ENCODE measurements at places on chromosomes 3 and 15.

DNA sequence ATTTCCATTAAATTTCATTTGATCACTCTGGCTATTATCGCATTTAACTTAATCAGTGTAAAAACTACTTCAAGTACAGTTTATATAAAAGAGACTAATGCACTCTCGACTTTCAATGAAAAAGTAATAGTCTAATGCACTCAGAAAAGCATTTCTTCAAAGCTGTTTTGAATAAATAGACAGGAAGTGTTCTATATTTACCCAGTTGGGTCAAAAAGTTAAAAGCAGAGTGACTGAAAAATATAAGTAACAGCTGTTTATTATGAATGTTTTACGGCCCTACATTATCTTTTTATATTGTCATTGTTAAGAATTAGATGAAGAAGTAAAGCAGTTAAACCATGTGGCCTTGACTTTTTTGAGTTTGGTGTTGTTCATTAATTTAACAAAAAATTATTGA lies 391.8 kb downstream of the ZPLD1 start:
- DNase-seq: no peak
- H3K4me3 ChIP-seq: no peak overlapping the region
- H3K36me3 ChIP-seq: no peaks in the 10 kb centered on the region
- no peaks in the 10 kb centered on the region for H3K4me1 ChIP-seq
- no peak overlapping the region for H3K27ac ChIP-seq

GRCh38 chr15:38945551-38946298 lies 381.1 kb upstream of the RASGRP1 start:
- H3K4me3 ChIP-seq: no peak overlapping the region
- H3K36me3 ChIP-seq: no peaks in the 10 kb centered on the region
- H3K4me1 ChIP-seq: peaks cover 13% of the 10 kb centered on the region
- DNase-seq: no peak

- H3K27ac ChIP-seq: no peak overlapping the region
- no peak for DNase-seq
- peaks cover 49% of the 10 kb centered on the region for H3K27me3 ChIP-seq
Measured at GRCh38 chr15:88744548-88745020, 58.7 kb upstream of the ACAN start.

GRCh38 chr3:7854266-7854665 lies 647.4 kb upstream of the LMCD1 start:
- no peak overlapping the region for H3K27ac ChIP-seq
- H3K27me3 ChIP-seq: peaks cover 2% of the 10 kb centered on the region
- H3K4me1 ChIP-seq: no peaks in the 10 kb centered on the region
- no peak for DNase-seq

GRCh38 chr3:146972726-146973125 lies 367.6 kb upstream of the PLSCR5 start:
- H3K36me3 ChIP-seq: no peaks in the 10 kb centered on the region
- no peak for DNase-seq
- no peaks in the 10 kb centered on the region for H3K27me3 ChIP-seq
- H3K4me1 ChIP-seq: no peaks in the 10 kb centered on the region

- H3K27me3 ChIP-seq: no peaks in the 10 kb centered on the region
- H3K36me3 ChIP-seq: peaks cover 16% of the 10 kb centered on the region
- no peak for DNase-seq
- no peaks in the 10 kb centered on the region for H3K4me1 ChIP-seq
- no peak overlapping the region for H3K27ac ChIP-seq
- H3K4me3 ChIP-seq: no peak overlapping the region
Measured at GRCh38 chr3:113374078-113374477, 67.2 kb downstream of the CFAP44 start.

- H3K27me3 ChIP-seq: no peaks in the 10 kb centered on the region
- no peak for DNase-seq
- H3K4me1 ChIP-seq: peaks cover 23% of the 10 kb centered on the region
- H3K36me3 ChIP-seq: peaks cover 38% of the 10 kb centered on the region
- no peak overlapping the region for H3K27ac ChIP-seq
Measured at GRCh38 chr15:48149858-48150257, 28.2 kb downstream of the MYEF2 start.

DNA sequence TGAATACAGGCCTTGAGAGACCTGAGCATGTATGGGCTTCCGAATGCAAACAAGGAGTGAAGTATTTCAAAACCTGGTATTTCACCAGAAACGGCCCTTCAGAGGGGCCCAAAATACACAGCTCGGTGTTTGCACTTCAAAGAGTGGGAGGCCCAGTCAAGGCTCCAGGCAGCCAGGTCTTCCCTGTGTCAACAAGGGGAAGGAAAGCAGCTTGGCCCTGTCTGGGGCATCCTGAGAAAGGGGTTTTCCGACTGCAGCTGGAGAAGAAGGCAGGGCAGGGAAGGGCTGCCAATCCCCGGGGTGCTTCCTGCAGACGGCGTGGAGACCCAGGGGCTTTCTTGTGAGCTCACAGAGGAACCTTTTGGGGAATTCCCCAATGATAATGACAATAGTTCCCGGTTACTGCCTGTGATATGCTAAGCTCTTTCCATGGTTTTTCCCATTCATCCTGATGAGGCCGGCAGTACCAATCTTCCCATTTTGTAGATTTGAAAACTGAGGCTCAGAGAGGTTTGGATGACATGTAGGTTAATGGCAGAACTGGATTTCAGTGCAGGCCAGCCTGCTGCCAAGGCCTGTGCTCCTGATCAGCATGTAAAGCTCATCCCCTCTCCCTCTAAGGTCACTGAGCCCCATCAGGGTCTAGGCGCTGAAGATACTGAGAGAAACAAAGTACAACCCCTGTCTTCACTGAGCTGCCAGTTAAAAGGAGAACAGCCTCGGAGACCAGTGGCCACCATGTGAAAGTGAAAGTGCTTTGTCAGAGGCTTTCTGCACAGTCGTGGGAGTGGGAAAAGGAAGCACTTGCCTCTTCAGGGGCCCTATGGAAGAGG lies 43.0 kb upstream of the TLE3 start:
- peaks cover 62% of the 10 kb centered on the region for H3K4me1 ChIP-seq
- H3K36me3 ChIP-seq: no peaks in the 10 kb centered on the region
- DNase-seq: no peak
- H3K4me3 ChIP-seq: no peak overlapping the region

DNA sequence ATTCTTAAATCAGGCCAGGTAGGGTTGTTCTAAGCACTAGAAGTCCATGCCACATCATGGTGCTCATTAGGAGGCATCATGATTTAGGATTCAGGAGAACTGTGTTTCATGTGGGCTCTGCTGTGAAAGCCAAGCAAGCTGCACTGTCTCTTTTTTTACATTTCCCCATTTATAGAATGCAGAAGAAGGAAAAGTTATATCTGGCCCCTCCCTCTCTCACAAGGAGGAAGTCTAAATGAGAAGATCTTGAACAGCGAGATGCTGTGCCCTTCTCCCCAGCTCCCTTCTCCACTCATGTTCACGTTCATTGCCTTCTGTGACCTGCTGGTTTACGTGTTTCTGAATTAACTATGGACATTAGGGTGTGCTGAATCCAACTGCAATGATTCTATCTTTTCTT lies 178.5 kb upstream of the RASGRP1 start:
- DNase-seq: no peak
- no peaks in the 10 kb centered on the region for H3K4me1 ChIP-seq
- H3K4me3 ChIP-seq: no peak overlapping the region
- no peak overlapping the region for H3K27ac ChIP-seq
- no peaks in the 10 kb centered on the region for H3K36me3 ChIP-seq

- H3K27me3 ChIP-seq: no peaks in the 10 kb centered on the region
- no peak for DNase-seq
- H3K4me3 ChIP-seq: no peak overlapping the region
- H3K4me1 ChIP-seq: peaks cover 15% of the 10 kb centered on the region
- H3K36me3 ChIP-seq: no peaks in the 10 kb centered on the region
- H3K27ac ChIP-seq: no peak overlapping the region
Measured at GRCh38 chr3:77086408-77086807, 46.5 kb downstream of the ROBO2 start.

- H3K4me3 ChIP-seq: no peak overlapping the region
- H3K36me3 ChIP-seq: no peaks in the 10 kb centered on the region
- DNase-seq: no peak
- H3K27ac ChIP-seq: no peak overlapping the region
Measured at GRCh38 chr3:87796137-87796842, 262.5 kb downstream of the CGGBP1 start.

DNA sequence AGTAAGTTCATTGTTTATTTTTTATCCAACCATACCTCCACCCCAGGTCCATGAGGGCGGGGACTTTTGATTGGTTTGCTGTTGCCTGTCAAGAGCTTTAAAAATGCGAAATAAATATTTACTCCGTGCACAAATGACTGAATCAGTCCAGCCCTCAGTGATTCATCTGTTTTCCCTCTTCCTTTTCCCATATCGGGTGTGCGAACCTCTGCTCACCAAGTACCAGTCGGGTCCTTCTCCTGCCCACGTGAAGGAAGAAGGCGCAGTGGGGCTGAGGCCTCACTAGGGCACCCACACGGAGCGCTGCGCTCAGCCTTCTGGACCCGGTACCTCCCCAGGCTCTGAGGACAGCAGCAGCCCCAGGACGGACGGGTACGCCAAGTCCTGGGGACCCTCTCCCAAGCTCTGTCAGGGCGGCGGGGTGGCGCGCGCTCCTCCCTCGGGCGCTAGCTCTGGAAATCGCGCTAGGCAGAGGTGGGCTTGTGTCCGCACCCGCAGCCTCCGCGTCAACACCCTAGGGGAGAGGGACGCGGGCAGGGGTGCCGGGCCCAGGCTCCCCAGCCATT lies 70.5 kb upstream of the EPHB3 start:
- H3K27me3 ChIP-seq: peaks cover 62% of the 10 kb centered on the region
- no peak overlapping the region for H3K4me3 ChIP-seq
- H3K4me1 ChIP-seq: peaks cover 25% of the 10 kb centered on the region

DNA sequence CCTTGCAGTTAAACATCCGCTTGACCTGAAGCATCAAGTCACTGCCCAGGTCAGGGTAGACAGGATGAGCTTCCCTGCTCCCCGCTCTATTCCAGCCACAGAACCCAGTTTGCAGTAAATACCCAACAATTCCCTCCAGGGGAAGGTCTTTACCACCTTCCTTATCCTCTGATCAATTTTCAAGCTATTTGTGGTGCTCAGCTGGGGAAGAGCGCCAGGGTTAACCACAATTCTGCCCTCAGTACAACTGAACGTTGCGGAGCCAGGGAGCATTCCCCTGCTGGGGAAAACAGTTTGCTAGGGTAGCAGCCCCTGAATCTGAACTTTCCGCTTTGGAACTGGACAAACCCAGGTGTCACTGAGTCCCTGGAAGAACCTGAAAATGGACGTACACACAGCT lies 28.5 kb downstream of the RBPMS2 start:
- peaks cover 4% of the 10 kb centered on the region for H3K36me3 ChIP-seq
- no peaks in the 10 kb centered on the region for H3K27me3 ChIP-seq
- peaks cover 6% of the 10 kb centered on the region for H3K4me1 ChIP-seq
- H3K27ac ChIP-seq: no peak overlapping the region
- no peak overlapping the region for H3K4me3 ChIP-seq
- no peak for DNase-seq

DNA sequence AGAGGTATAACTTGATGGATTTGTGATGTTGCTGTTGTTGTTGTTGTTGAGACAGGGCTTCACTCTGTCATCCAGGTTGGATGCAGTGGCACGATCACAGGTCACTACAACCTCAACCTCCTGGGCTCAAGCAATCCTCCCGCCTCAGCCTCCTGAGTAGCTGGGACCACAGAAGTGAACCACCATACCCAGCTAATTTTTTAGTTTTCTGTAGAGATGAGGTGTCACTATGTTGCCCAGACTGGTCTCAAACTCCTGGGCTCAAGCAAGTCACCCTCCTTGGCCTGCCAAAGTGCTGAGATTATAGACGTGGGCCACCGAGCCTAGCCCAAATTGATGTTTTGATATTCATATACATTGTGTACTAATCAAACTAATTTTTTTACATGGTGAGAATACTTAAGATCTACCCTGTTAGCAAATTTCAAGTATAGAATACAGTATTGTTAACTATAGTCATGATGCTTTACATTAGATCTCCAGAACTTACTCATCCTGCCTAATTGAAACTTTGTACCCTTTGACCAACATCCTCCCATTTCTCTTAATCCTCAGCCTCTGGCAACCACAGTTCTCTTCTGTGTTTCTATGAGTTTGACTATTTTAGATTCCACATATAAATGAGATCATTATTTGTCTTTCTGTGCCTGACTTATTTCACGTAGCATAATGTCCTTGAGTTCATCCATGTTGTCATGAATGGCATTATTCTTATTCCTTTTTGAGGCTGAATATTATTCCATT lies 23.2 kb downstream of the LMCD1 start:
- H3K4me1 ChIP-seq: peaks cover 18% of the 10 kb centered on the region
- H3K27me3 ChIP-seq: no peaks in the 10 kb centered on the region
- peaks cover 9% of the 10 kb centered on the region for H3K36me3 ChIP-seq
- DNase-seq: no peak

- no peak overlapping the region for H3K27ac ChIP-seq
- H3K36me3 ChIP-seq: no peaks in the 10 kb centered on the region
- no peaks in the 10 kb centered on the region for H3K4me1 ChIP-seq
- no peak overlapping the region for H3K4me3 ChIP-seq
- H3K27me3 ChIP-seq: peaks cover 13% of the 10 kb centered on the region
Measured at GRCh38 chr3:69462022-69462825, 76.3 kb upstream of the FRMD4B start.

- peak overlapping the region; percentile 61 for H3K27ac ChIP-seq
- H3K36me3 ChIP-seq: peaks cover 4% of the 10 kb centered on the region
- no peak overlapping the region for H3K4me3 ChIP-seq
- peaks cover 42% of the 10 kb centered on the region for H3K4me1 ChIP-seq
- no peak for DNase-seq
Measured at GRCh38 chr3:177522051-177522450, 324.8 kb upstream of the TBL1XR1 start.

DNA sequence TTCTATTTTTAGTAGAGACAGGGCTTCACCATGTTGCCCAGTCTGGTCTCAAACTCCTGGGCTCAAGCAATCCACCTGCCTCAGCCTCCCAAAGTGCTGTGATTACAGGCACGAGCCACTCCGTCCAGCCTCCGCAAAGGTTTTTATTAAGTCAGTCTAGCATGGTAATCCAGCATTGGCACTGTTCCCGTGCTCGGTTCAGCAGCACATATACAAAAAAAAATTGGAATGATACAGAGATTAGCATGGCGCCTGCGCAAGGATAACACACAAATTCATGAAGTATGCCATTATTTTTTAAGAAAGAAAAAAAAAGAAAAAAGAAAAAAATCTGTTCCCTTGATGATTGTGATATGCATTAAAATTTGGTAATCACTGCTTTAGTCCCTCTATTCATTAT lies 8.5 kb downstream of the CKMT1A start:
- H3K27ac ChIP-seq: no peak overlapping the region
- H3K4me1 ChIP-seq: no peaks in the 10 kb centered on the region
- no peaks in the 10 kb centered on the region for H3K36me3 ChIP-seq
- H3K4me3 ChIP-seq: no peak overlapping the region

- no peak overlapping the region for H3K27ac ChIP-seq
- peaks cover 4% of the 10 kb centered on the region for H3K36me3 ChIP-seq
- H3K4me3 ChIP-seq: no peak overlapping the region
- no peaks in the 10 kb centered on the region for H3K4me1 ChIP-seq
- DNase-seq: no peak
- no peaks in the 10 kb centered on the region for H3K27me3 ChIP-seq
Measured at GRCh38 chr3:114336122-114336697, 42.4 kb downstream of the TIGIT start.

GRCh38 chr3:159458982-159459381 lies 529.7 kb upstream of the IL12A start:
- peaks cover 54% of the 10 kb centered on the region for H3K4me1 ChIP-seq
- no peak for DNase-seq
- H3K27me3 ChIP-seq: no peaks in the 10 kb centered on the region
- H3K36me3 ChIP-seq: no peaks in the 10 kb centered on the region
- peak overlapping the region; percentile 94 for H3K27ac ChIP-seq

GRCh38 chr15:43648649-43649429 lies at the start of gene CATSPER2:
Gene CATSPER2 (minus strand): TSS chr15:43648844. CDS start chr15:43648061, 783 bp downstream.
- no peak for DNase-seq
- no peaks in the 10 kb centered on the region for H3K27me3 ChIP-seq
- H3K4me3 ChIP-seq: no peak within 1 kb of the TSS
- no peak within 1 kb of the TSS for H3K27ac ChIP-seq
- peaks cover 22% of the 10 kb centered on the region for H3K36me3 ChIP-seq

- peak within 1 kb of the TSS; percentile 75 for H3K4me3 ChIP-seq
- no peaks in the 10 kb centered on the region for H3K36me3 ChIP-seq
- DNase-seq: no peak
- H3K27ac ChIP-seq: no peak within 1 kb of the TSS
Measured at GRCh38 chr3:9951962-9952805, at the start of gene PRRT3. Gene PRRT3 (minus strand): TSS chr3:9952408. CDS start chr3:9950115, 2,293 bp downstream.
